ENCODE measurements at places on chromosomes 4 and X.

- no peak for DNase-seq
These were observed 148.6 kb upstream of the INTU start for GRCh38 chr4:127484117-127484516.

GRCh38 chrX:149962859-149963757 lies 24.8 kb upstream of the EOLA2 start:
- peak; percentile 21 for DNase-seq

GRCh38 chr4:107312366-107312765 lies 276.3 kb upstream of the DKK2 start:
- no peak for DNase-seq

DNA sequence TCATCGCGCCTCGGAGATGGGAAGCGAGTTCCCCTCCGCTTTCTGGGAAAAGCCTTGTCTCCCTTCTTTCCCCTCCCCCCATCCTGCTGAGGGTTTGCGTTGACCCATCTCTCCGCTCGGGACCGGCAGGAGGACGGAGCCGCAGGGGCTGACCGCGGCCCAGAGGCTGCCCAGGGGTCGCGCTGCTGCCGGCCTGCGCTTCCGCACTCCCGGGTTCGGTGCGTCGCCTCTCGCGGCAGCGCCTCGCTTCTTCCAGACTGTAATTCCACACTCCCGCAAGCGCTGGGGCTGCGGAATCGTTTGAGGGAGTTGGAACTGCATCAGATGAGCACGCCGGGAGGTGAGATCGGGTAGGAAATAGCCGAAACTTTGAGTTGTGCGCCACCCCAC lies 88.3 kb downstream of the BCOR start:
- DNase-seq, result no peak

GRCh38 chrX:71650333-71650969 lies 16.9 kb upstream of the LOC101059915 start:
- peak; percentile 40 for DNase-seq

GRCh38 chr4:83010111-83010521 lies 507 bp downstream of the LIN54 start:
- DNase-seq, result no peak

DNA sequence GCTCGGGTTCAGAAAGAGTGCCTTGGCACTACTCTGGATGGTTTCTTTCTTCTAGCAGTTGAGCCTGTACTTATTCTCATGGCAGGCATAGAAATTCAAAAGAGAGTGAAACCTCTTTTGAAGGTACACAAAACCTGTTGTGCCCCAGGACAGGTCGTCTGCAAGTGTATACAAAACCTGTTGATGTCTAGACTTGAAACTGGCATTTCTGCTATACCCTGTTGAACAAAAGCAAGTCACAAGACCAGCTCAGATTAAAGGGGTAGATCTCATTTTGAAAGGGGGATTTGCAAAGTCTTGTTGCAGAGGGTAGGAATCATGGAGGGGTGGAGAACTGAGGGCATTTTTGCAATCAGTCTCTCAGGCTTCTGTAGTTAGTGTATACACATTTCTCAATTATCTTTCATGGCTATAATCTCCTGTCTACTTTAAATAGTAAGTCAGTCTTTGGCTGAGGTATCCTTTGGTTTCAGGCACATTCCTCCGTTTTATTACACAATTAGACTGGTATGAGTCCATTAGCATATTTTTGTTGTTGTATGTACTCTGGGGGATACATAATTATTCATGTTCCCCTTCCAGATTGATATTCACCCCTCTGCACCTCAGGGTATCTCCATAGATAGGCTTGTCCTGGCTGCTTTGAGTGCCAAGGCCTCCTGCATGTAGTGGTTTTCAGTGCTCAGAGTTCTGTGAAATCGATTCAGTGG lies 251.4 kb downstream of the DTHD1 start:
- DNase-seq, result no peak

GRCh38 chr4:13876131-13876530 lies 248.6 kb upstream of the BOD1L1 start:
- DNase-seq, result no peak

GRCh38 chrX:116618546-116618945 lies 155.8 kb upstream of the CT83 start:
- no peak for DNase-seq

DNA sequence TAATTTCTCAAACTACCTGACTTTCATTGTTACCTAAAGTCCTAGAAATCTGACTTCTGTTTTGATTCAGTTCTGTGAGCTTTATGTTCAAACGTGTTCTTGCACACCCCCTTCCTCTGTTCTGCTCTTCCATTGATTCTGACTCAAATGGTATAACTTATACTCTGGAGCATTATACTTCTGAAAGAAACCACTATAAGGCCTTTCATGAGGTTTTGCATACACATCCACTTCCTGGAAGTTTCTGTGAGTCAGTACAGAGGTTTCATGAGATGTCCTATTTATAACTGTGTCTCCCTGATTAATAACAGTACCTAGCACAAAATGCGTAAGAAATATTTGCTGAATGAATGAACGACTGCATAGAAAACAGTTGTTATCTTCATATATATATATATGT lies 540.2 kb upstream of the CT83 start:
- no peak for DNase-seq

DNA sequence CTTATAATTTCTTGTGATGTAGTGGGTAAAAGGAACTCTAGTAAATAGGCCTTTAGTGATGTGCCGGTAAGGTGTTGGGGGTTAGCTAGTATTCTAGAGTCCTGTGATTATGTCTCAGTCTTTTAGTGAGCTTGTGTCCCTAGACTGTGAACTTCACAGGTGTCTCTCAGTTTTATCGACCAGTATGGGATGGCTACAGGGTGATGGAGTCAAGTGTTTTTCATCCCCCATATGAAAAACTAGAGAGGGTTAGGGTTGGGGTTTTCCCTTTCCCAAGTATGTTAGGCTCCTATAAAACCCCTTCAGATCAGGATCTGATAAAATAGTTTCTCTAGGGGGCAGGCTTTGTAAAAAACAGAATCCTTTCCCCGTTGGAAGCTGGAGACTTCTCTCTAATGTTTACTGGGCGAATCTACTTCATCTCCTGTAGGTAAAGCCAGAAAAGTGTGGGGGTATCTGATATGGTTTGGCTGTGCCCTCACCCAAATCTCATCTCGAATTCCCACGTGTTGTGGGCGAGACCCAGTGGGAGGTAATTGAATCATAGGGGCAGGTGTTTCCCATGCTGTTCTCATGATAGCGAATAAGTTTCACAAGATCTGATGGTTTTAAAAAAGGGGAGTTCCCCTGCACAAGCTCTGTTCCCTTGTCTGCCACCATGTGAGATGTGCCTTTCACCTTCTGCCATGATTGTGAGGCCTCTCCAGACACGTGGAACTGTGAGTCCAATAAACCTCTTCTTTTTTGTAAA lies 120.8 kb downstream of the DTHD1 start:
- DNase-seq, result no peak

- DNase-seq, result no peak
These were observed 204.8 kb downstream of the TRAM1L1 start for GRCh38 chr4:116880625-116881024.

- DNase-seq, result no peak
These were observed 19.1 kb upstream of the HSFX4 start for GRCh38 chrX:149910178-149910695.

DNA sequence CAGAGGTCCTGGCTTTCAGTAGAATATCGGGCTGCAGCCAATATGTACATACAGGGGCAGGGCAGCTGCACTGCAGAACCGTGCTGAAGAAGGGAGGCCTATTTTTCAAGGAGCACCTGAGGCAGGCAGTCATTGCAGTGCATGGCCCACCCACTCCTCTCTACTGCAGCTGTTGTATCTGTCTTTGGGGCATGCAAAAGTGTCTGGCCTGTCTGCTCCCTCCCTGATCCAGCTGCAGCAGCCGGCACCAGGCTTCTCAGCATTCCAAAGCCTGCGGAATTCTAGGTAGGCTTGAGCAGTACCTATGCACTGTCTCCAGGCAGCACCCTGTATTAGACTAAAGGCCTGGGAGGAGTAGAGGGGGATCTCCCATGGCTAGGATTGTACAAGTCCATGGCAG lies 415.2 kb upstream of the MAGEB16 start:
- DNase-seq, result no peak

GRCh38 chr4:139311909-139312308 lies 9.6 kb upstream of the NDUFC1 start:
- no peak for DNase-seq

- DNase-seq, result no peak
These were observed 56.0 kb upstream of the DHX15 start for GRCh38 chr4:24640366-24640765.

DNA sequence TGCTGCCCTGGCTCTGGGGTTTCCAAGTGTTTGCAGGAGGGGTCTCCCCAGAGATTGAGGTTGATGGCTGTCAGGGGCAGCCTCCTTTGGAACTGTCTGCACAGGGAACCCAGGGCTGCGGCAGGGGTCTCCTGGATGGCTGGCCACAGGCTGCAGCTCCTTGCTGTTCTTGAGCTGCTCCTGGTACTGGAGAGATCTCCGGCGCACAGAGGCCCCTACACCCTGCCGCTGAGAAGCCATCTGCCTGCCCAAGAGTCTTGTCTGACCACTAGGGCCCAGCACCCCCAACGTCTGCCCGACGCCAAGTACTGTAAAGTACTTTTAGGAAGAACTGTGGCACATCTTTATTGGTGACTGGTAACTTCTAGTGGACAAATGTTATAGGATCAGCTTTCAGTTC lies 13.5 kb downstream of the STIM2 start:
- DNase-seq, result no peak

DNA sequence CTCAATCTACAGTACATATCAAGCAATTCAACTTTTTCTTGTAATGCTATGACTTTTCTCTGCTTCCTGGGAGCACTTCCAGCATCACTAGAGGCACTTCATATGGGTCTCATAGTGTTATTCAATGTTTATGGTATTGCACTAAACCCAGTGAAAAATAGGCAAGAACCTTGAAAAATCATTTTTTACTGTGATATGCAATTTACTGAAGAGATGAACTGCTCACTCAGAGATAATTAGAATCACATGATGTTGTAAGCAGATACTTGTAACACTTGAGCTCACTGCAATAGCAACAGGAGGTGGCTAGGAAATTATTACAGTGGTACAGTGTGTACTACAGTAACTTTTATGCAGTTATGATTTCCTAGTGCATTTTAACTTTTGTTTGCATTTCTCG lies 93.3 kb downstream of the RASGEF1B start:
- no peak for DNase-seq

DNA sequence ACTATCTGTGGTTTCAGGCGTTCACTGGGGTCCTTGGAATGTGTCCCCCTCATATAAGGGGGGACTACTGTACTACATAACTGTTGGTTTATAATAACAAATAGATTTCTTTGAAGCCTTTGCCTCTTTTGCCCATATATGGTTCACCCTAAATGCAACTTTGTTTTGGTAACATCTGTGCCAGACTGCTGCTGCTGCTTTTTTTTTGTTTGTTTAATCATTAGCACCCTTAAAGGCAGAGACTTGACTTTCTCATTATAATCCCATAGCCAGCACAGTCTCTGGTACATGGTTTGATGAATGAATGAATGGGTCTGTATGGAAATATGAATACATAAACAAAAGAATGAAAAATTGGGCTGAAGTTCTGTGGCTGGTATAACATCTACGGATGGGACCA lies 80.2 kb upstream of the LHFPL1 start:
- no peak for DNase-seq

GRCh38 chr4:155265113-155265512 lies 56.7 kb downstream of the NPY2R start:
- no peak for DNase-seq

GRCh38 chr4:153471698-153472093 lies 5.5 kb downstream of the TMEM131L start:
- DNase-seq, result peak; percentile 76

DNA sequence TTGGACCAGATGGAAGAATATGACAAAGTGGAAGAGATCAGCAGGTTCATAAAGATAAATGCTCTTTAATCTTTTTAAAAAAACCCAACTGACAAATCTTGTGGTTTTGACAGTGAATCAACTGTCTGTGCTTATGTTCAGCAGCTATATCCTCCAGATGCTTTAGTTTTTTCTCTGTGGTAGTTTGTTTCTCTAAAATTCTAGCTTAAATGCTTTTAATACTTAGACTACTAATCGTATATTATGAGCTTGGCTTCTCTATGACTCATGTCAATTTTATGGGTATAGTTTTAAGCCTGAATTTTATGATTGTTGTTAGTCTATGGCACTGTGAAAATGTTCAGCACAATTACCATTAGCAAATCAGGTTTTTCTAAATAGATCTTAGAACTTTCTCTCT lies 12.9 kb downstream of the HHIP start:
- no peak for DNase-seq

DNA sequence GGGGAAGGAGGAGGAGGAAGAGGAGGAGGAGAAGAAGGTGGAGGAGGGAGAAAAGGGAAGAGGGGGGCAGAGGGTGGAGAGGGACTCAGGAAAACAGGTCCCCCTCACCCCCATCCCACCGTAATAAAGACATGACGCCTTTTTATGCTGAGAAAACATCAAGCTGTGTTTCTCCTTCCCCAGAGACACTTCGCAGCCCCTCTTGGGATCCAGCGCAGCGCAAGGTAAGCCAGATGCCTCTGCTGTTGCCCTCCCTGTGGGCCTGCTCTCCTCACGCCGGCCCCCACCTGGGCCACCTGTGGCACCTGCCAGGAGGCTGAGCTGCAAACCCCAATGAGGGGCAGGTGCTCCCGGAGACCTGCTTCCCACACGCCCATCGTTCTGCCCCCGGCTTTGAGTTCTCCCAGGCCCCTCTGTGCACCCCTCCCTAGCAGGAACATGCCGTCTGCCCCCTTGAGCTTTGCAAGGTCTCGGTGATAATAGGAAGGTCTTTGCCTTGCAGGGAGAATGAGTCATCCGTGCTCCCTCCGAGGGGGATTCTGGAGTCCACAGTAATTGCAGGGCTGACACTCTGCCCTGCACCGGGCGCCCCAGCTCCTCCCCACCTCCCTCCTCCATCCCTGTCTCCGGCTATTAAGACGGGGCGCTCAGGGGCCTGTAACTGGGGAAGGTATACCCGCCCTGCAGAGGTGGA lies 45.3 kb upstream of the SHOX start:
- DNase-seq, result no peak

- no peak for DNase-seq
These were observed 26.9 kb upstream of the CT47C1 start for GRCh38 chrX:119045884-119046283.

- DNase-seq, result no peak
These were observed 344.7 kb downstream of the PABPC4L start for GRCh38 chr4:133856731-133857355.

GRCh38 chrX:57044245-57044644 lies 48.9 kb upstream of the SPIN3 start:
- no peak for DNase-seq
